ENCODE measurements at places on chromosomes 2 and 18.

- DNase-seq, result no peak
These were observed 7.4 kb upstream of the ANKRD62 start for GRCh38 chr18:12086249-12086648.

GRCh38 chr18:36786686-36787085, 42.1 kb downstream of the TPGS2 start:
- DNase-seq, result no peak

DNA sequence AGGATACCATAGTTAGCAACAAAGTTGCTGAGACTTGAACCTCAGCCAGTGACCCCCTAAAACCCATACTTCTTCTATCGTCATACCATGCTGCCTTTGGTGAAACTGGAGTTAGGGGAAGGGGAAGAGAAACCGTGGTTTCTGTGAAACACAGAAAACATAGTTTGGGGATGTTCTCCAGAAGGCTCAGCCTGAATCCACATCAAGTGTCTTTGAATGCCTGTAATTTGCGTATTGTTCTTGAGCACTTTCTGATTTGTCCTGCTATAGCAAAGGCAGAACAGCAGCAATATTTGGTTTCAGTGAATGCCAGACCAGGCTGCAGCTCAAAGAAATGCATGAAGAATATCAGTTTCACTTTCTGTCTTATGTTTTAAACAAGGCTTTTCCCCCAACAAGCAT, 258.7 kb downstream of the TTC32 start:
- no peak for DNase-seq

DNA sequence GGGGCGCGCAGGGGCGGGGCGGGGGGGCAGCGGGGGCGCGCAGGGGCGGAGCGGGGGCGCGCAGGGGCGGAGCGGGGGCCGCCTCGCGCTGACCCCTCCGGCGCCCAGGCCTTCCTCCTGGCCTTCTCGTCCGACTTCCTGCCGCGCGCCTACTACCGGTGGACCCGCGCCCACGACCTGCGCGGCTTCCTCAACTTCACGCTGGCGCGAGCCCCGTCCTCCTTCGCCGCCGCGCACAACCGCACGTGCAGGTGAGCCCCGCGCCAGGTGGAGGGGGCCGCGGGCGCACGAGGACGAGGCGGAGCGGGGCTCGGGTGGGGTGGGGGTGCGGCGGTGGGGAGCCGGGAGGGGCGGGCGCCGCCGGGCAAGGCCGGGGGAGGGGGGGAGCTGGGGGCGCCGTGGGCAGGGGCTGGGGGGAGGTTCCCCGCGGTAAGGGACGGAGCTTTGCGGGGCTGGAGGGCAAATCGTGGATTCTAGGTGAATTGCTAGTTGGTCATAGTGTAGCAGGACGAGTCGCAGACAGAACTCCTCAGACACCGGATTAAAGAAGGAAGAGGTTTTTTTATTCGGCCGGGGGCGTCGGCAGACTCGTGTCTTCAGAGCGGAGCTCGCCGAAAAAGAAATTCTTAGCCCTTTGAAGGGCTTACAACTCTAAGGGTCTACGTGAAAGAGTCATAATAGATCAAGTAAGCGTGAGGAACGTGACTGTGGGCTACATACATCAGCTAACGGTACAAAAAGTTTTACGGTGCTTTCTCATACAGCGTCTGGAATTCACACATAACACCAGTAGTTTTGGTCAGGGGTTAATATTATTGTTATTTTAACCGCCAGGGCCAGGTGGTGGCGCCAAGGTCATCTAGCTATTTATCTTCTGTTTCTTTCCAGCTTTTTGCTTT, 29.9 kb downstream of the ANO7 start:
- peak; percentile 18 for DNase-seq
